ENCODE measurements at places on chromosomes 2 and 18.

- DNase-seq, result peak; percentile 79
These were observed 115.2 kb downstream of the GFPT1 start for GRCh38 chr2:69271831-69272257.

DNA sequence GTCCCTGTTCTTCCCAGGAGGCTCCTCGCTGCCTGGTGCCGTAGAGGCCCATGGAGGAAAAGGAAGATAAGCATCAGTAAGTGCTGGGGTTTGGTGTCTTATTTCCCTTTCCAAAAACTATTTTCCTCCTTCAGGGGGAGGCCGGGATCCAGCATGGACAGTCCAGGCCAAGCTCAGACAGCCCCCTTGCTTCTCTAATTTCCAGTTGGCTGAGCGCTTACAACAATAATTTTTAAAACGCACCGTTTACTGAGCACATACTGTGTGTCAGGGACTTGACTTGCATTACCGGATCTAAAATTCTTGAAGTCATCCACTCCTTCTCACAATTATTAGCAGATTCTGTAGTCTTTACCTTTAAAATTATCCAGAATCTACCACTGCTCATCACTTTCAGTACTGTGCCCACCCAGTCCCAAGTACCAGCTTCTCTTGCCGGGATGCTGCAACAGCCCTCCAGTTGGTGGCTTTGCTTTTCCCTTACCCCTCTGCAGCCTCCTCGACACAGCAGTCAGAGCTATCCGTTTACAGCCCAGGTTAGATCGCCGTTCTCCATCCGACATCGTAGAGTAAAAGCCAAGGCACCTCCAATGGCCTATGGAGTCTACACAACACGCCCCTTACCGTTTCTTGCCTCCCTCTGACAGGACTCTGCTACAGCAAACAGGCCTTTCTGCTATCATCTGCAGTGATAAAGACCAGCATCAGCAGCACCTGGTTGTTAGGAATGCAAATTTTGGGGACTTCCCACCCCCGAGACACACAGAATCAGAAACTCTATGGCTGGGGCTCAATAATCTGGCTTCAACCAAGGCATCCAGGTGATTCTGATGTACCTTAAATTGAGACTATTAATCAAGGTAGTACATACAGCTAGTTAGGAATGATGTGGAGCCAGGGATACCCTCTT is 75.2 kb upstream of the TSPYL6 start:
- no peak for DNase-seq

DNA sequence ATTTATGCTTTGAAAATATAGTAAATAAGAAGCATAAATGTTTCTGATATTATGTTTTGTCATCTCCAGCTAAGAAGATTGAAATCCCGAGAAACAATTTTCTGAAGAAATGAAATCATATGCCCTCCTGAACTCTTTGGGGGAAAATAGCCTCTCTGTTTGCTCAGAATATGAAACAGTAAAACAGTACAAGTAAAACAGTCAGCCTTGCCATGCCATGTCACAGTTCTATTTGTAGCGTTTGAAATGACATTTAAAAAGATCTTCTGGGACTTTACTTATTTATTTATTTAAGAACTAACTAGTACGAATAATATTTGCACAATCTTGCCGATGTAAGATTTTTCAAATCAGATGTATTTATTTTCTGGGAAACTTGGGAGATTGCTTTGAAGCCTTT is 98.0 kb downstream of the LNPK start:
- no peak for DNase-seq

- no peak for DNase-seq
These were observed 15.3 kb downstream of the STRN start for GRCh38 chr2:36951027-36951518.

DNA sequence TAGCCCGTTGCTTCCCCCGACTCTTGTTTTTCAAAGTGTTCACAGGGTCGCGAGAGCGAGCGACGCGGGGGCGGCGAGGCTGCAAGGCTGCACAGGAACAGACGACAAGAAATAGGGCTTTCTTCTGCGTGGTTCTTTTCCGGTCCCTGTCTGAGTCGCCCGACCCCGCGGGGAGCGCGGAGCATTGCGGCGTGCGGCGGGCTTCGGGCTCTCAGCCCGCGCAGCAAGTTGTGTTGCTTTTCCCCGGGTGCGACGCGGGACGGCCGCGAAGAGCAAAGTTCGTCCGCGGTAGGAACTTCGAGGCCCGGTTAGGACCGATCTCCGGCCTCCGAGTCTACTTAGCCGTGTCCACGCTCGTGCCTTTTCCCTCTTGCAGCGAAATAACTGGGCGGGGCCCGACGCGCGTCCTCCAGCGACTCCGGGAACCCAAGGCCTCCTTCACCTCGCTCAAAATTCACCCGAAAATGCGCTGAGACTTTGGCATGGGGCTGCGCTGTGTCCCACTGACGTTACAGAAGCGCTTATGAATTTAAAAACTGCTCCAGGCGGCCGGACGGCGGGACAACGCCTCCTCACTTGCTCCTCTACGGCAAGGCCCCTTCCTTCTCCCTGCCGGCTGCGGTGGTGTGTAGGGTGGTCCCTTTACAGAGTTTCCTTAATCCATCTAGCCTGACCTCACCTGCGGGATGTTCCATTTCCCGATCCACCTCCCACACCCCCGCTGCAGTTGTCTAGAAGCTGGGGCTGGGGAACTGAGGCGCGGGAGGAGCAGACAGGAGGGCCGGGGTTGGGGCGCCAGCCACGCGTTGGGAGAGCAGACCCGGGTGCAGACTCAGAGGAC is 1.5 kb upstream of the BCL2L11 start:
- DNase-seq, result no peak

DNA sequence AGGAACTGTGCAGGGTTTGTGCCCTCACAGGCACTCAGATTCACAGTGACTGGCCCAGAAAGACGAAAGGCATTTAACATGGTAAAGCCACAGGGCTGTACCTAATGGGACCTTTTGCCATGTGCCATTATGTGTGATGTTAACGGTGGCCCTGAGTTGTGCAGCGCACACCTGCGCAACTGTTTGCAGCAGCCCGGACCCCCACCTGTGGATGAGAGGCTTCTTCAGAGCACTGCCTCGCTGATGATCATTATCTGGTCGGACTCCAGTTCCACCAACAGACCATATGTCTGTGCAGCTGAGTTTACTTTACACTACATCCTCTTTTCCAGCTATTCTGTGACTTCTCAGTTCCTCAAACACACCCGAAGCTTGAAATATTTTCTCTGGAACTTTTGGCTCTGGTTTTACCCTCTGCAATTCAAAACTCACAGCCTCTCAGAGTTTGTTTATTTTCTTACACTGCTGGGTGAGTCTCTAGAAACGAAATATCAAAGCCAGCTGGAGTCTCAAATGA is 35.6 kb upstream of the UBE2F start:
- peak; percentile 45 for DNase-seq

GRCh38 chr2:10016001-10016801 is 27.1 kb upstream of the KLF11 start:
- DNase-seq, result no peak

DNA sequence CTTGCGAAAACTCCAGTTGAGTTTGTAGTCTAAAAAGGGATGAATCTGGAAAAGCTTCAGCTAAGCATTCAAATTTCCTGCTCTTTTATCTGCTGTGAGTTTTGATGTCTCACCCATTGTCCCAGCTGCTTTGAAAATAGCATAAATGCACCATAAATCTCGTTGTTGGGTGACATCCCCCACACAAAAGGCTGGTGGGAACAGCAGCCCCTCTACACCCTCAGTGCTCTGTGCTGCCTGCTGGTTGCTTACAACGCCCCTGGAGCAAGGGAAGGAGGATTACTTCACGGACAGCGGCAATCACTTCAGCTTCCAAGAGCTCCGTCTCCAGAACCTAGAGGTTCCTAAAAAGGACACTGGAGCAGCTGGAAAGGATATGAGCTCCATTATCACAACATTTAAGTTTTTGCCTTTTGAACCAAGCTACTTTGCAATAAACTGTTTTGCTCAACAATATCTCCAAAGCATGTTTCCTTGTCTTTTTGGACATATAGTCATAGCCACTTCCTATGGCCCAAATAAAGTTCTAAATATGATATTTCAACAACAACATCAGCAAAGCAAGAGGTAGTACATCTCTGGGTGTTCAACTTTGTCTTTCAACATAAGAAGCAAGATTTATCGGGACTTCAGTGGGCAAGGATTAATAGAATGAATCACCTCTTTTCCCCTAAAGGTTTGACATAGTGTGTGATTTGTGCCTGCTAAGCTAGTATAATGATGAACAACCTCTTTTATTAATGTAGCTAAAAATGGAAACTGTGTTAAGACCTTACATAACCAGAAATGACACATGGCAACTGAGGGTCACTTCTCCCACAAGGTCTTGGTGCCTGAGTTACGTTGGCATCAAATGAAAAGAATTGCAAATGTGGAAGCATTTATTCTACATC is 413.5 kb downstream of the TXNL1 start:
- DNase-seq, result no peak

DNA sequence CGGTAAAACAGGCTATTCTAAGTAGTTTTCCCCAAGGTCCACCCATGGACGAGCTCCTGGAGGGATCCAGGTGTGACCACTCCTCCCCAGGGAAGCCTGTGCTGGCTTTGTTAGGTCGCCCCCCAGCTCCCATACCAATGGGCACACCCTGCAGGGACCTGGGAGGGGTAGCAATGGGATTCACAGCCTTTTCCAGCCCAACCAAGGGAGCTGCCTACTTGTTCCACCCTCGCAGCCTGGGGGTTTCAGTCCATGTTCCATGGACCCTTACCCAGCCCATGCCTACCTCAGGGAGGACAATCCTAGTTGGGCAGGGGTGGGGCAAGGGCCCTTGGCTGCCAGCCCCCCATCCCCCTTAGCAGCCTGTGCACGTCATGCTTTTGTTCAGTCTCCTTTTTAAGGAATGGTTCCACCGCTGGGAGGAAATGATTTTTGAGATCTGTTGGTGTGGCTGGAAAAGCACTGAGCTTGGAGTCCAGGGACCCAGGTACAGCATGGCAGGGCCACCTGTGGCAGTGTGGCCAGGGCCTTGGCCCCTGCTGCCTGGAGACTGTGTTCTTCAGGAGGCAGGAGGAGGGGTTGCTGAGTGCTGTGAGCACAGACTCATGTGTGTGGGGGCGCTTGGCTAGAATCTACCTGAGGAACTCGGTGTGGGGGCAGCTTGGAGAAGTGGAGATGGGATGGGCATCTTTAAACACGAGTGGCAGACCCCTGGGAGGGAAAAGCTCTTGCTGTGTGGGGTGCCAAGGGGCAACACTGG is 166.8 kb downstream of the TWIST2 start:
- no peak for DNase-seq

DNA sequence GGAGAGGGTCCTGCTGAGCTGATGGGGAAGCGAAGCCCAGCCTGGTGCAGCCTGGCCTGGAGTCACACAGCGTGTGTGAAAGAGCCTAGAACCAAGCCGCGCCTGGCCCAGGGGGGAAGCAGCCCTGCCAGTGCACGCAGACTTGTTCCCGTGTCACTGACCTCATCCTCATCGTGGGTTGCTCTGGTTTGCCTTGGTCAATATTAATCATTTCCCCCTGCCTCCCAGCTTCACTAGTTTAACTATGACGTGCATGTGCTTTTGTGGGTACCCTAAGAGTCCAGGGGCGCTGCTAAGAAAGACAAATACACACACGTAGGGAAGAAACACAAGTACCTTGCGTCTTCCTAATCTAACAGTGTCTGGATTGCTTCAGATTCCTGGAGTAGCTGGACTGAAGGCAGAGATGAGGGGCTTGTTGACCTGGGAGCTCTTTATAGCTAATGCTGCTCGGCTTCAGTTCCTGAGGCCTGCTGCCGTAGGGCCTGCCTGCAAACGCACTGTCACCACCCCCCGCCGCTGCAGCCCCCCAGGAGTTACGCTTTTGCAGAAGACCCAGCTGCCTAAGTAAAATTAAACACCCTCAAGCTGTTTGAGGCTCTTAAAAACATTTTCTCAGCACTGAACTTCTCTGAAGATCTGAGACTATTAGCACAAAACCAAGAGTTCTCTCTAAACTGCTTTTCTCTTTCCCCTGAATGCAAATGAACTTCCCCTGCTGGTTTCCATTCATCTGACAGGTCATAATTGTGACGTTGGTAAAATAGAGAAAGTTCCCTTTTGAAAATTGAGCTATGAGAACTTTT is 159.2 kb downstream of the FAM210A start:
- DNase-seq, result peak; percentile 12

- DNase-seq, result no peak
These were observed 95.2 kb upstream of the BOD1L2 start for GRCh38 chr18:57051657-57052044.

DNA sequence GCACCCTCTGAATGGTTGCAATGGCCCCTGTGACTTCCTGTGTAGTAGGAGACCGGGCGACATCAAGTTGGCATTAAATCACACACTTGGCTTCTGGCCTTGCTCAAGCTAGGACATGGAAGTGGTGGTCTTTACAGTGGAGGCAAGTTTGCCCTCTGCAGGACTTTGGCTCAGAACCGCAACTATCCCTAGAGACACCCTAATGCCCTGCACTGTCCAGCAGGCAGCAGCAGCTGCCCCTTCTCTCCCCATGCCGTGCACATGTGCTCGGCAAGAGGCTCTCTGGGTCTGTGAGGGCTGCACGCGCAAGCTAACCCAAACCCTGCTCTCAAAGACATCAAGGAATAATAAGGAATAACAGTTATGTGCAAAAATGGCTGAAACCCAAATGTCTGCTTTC is 106.5 kb downstream of the COL6A3 start:
- no peak for DNase-seq

DNA sequence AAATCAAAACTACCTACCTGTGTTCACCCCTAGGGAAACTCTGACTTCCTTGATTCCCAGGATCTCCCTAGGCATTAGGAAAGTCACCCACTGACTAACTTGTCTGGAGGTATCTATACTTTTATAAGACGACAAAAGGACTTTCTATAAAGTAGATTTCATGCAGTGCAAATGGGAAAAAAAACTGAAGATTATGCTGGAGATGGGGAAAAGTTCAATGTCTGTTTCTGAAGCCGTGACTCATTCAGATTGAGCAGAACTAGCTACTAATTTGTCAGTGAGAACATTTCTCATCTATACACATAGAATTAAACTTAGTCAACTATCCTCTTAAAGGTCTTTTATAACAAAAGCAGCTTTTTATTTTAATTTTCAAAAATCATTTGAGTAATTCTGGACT is 6.0 kb downstream of the SEPTIN10 start:
- no peak for DNase-seq

DNA sequence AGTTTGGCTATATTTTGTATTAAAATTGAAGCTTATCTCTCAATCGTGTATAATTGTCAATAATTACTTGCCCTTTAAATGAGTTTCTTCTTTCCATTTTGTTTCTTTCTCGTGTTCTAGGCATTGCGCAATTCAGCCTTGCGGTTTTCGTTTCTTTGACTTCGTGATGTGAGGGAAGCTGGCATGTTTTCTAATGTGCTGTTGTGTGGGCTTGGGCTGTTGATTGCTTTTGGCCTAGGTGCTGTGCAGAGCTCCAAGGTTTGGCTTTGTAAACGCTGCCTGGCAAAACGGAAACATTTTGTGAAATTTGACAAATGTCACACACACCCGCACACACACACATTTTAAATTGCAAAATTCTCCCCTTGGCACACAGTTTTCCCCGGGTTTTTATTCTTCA is 242.6 kb upstream of the TCF4 start:
- DNase-seq, result no peak

All from AG08395 (cell line).